ENCODE measurements at places on chromosomes 3 and 15.

DNA sequence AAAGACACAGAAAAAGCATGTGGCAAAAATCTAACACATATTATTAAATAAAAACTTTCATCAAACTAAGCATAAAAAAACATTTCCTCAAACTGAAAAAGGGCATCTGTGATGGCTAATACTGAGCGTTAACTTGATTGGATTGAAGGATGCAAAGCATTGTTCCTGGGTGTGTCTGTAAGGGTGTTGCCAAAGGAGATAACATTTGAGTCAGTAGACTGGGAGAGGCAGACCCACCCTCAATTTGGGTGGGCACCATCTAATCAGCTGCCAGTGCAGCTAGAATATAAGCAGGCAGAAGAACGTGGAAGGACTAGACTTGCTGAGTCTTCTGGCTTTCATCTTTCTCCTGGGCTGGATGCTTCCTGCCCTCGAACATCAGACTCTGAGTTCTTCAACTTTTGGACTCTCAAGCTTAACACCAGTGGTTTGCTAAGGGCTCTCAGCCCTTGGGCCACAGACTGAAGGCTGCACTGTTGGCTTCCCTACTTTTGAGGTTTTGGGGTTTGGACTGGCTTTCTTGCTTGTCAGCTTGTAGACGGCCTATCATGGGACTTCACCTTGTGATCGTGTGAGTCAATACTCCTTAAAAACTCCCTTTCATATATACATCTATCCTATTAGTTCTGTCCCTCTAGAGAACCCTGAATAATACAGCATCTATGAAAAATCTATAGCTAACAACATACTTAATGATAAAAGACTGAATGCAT lies 45.4 kb downstream of the DAZL start:
- DNase-seq = no peak

- no peak for DNase-seq
Measured at GRCh38 chr3:179882292-179882691, 154.4 kb downstream of the PEX5L start.

- DNase-seq = no peak
Measured at GRCh38 chr3:129118745-129119144, 2.9 kb downstream of the RAB43 start.

GRCh38 chr15:48283396-48284145 lies 47.7 kb upstream of the DUT start:
- no peak for DNase-seq

DNA sequence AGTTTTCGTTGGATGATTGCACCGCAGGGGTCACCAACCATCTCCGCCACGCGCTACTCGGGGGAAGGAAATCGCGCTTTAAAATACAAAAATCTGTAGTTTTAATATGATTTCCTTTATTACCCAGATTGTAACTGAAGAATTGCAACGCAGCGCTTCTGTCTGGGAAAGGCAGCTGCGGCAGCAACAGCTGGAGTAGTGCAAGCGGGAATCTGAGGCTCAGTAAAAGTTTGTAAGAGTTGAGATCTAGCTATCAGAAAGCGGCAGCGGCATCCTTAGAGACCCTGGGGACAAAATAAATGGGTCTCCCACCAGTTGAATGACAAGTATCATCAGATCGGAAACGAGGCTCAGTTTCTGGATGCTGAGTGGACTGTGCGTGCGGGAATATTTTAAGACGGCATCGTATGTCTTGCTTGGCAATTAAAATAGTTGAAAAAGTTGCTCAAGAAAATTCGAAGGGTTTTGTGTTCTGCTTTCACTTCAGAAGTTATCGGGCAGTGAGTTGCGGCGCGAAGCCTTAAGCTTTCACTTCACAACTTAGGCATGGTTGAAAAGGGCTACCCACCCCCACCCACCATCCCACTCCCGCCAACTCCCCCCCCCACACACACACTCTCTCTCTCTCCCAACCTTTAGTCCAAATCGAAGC lies 2.7 kb downstream of the MECOM start:
- DNase-seq = no peak

DNA sequence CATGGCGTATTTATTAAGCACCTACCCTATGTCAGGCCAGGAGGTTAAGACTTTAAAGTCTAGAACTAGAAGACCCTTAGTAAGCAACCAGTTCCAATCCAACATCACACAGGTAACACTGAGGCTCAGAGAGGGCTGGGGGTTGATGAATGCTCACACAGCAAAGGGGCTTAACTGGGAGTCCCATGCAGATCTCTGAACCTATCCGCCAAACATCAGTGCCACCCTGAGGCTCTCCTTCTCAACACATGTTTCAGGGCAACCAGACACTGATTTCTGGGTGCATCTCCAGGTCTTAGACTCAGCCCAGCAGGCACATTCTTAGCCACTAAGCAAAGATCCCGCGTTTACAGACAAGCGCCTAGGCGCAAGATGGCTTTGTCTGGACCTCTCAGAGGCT lies 92.0 kb upstream of the SLC6A11 start:
- DNase-seq = no peak

GRCh38 chr3:121654493-121655385 lies 6.0 kb downstream of the HCLS1 start:
- no peak for DNase-seq

- DNase-seq = no peak
Measured at GRCh38 chr15:101597360-101597928, 54.7 kb downstream of the TM2D3 start.

GRCh38 chr15:24054547-24055245 lies 367.6 kb upstream of the NDN start:
- no peak for DNase-seq
